ENCODE measurements at places on chromosomes 4 and X.

GRCh38 chrX:47900833-47901232 lies 64.1 kb downstream of the ZNF81 start:
- DNase-seq = no peak

GRCh38 chr4:137545461-137545861 lies 13.2 kb upstream of the PCDH18 start:
- no peak for DNase-seq

- DNase-seq = no peak
Observed at GRCh38 chr4:116357758-116358157, 727.6 kb downstream of the TRAM1L1 start.

DNA sequence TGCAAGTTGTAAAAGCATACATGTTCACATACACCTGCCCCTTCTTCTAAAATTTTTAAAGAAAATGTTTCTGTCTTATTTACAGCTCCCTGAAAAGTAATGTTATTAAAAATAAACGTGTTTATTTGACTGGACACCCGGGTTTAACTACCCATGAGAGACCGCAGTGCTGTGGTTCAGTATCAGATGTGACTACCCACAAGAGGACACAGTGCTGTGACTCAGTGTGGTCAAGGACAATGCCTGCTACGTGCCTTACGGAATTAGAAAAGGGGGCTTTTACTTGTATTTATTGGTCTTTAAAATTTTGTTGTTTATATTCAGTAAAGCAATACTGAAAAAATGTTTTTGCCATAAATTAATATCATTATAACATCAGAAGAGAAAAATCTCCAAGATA lies 641.4 kb downstream of the TRIML1 start:
- DNase-seq = no peak

GRCh38 chr4:189048119-189048518 lies 892.6 kb upstream of the FRG1 start:
- DNase-seq = no peak

DNA sequence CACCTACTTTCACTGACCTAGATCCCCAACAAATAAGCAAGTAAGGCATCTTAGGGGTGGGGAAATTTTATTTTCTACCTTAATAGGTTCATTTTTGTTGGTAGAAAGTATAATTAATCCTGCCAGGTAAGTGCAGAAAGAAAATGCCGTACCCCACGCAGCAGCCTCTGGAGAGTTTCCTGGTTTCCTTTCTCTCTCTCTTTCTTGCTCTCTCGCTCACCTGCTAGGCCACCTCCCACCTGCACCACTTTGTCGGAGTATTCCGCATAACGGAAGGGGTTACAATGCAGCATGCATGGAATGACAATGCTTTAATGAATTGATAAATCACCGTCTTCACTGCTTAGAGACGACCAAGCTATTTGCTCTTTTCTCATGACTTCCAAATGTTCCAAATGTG lies 101.0 kb downstream of the SCD5 start:
- DNase-seq = no peak

- DNase-seq = no peak
Observed at GRCh38 chr4:108359130-108359985, 190.6 kb upstream of the LEF1 start.

DNA sequence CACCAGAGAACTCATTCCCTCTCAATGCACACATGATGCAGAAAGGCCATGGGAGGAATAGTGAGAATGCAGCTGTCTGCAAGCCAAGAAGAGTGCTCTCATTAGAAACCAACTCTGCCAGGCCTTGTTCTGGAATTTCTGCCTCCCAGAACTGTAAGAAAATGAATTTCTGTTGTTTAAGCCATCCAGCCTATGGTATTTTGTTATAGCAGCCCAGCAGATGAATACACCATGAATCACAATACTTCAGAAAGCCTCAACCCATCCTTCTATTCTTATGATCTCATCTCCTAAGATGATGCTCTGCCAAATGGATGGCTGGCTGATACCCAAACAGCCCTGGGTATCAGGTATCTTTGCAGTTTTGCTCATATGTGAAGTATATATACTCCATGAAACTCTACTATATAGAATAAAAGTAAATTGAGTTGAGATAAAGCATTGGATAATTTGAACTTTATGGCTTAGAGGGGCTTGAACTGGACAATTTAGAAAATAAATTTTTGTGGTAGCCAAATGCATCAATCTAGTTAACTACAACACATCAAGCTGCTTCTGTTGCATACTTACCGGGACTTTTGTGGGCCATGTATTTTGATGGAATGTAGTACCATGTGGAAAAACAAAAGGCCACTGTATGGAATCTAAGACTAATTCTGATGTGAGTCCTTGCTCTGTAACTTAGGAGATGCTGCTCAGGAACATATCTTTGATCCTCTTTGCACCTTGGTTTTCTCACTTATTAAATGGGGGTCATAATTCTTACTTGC lies 245.9 kb downstream of the HS3ST1 start:
- no peak for DNase-seq

- DNase-seq = no peak
Observed at GRCh38 chr4:11791797-11792196, 363.1 kb upstream of the HS3ST1 start.

GRCh38 chr4:163343604-163344146 lies at the start of gene NPY5R:
TSS of gene NPY5R (plus strand) at chr4:163343892. CDS start at chr4:163350274, 6,382 bp downstream.
- no peak for DNase-seq

DNA sequence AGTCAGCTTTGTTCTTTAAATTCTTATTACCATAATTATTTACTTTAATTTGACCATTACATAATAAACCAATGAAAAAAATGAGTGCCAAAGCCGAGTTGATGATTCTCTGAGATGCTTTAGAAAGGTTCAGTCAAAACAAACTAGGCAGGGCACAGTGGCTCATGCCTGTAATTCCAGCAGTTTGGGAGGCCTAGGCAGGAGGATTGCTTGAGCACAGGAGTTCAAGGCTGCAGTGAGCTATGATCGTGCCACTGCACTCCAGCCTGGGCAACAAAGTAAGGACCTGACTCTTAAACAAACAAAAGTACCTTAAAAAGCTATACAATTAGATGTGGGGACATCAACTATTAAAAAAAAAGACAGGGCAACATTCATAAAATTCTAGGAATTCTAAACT lies 75.0 kb downstream of the AFAP1 start:
- no peak for DNase-seq
